NCI-H146 (cell line): ENCODE measurements at places on chromosomes 3 and 15.

GRCh38 chr3:106692624-106693023, 684.6 kb upstream of the CCDC54 start:
- DNase-seq = no peak

DNA sequence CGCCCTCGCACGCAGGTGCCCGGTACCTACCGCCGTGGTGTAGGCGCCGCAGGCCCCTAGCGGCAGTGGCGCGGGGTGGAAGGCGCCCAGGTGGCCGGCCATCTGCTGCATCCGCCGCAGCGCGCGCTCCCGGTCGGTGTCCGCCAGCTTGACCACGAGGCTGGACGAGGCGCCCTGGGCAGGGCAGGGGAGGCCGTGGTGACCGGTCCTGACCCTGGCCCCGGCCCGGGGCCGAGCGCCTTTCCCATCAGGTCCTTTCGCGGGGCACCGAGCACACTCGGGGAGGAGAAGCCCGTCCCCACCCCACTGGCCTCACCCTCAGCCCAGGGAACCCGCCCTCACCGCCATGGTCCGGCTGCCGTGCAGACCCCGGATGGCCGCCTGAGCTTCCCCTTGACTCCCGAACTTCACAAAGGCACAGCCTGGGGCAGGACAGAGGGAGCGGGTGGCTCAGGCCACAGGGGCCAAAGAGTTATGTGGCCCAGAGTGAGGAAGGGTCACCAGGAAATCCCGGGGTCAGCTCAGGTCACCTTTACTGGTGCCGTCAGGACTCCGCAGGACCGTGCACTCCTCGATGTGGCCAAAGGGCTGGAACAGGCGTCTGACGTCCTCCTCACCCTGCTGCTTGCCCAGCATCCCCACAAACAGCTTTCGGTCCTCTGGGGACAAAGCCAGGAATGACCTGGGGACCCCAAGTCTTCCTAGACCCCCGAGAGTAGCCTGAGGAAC, 17.4 kb upstream of the PARP6 start:
- DNase-seq = no peak

- DNase-seq = no peak
Observed at GRCh38 chr3:157300094-157300493, 136.6 kb upstream of the PTX3 start.

GRCh38 chr3:146026547-146026946, 134.4 kb downstream of the PLOD2 start:
- no peak for DNase-seq

DNA sequence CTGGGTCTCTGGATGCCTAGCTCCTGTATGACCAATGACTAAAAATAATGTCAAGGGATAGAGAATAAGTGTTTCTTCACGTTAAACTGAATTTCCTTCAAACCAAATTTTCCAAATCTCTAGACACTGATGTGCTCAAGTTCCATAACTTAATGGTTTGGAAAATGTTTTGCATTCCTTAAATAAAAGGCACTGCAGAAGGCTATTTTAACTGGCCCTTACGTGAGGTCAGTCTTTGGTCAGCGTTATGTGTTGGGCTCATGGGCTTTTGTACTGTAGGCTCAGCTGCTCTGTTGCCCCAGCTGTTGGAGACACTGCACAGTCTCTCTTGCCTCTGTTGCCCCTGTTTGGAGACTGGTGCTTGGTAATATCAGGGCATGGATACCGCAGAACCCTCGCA, 188.5 kb downstream of the TPRG1 start:
- DNase-seq = no peak
